ENCODE measurements at places on chromosomes 11 and 22. TPM values are rescaled to one million over a fixed set of nuclear protein-coding genes. Genes with fewer than 3 reads are reported as not detected.
A peak's percentile ranks its signal among the peaks of the same experiment; 100 is the strongest.

DNA sequence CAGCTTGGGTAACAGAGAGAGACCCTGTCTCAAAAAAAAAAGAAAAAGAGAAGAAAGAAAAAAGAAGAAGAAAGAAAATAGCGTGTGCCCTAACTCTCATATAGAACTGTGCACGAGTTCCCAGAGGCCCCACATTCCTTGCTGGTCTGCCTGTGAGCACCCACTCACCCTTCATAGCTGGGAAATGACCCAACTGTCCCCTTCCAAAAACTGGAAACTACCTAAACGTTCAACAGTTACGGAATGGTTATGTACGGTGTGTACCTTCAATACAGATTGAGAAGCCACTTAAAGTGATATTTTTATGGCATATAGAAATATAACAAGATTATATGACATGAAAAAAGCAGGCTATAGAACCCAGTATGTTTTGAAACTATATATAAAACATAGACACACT is 82.0 kb downstream of the PARVA start:
- DNase-seq: no peak

GRCh38 chr11:65485920-65486219 is 13.0 kb upstream of the MALAT1 start:
- DNase-seq: peak; percentile 18

DNA sequence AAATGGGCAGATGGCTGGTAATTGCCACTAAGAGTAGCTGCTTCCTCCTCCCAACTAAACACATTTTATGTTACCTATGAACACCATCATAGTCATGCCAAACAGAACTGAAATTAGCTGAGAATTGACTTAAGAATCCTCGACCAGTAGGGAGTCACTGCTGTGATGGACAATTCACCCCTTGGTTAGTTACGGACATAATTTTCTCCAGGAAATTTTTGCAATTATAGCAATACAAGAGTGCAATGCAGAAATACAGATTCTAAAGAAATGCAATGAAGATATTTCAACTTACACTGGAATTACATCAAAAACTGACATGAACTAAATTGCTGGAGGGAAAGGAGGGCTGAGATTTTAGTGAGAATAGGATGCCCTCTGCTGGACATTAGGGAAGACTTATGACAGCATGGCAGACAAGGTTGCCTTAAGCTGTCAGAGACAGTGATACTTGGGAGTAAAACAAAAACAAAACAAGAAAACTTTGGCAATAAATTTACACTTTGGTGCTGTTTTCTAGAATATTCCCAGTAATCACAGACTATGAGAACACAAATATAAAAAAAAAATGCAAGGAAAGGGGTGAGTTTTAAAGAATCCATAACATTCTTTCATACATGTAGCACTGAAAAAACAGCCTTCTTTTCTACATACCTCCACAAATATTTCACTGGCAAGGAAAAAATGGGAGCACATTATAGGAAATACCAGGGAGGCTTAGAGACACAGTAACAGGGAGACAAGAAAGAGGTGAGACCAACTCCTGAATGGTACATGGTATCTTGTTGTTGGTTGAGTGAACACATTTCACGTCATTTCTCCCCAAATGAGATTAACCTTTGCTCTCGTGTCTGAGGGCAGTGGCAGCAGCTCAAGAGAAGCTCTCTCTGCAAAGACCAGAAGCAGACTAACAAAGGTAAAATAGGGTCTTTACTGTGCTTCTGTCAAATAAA is 11.2 kb upstream of the PPP2R1B start:
- no peak for DNase-seq

DNA sequence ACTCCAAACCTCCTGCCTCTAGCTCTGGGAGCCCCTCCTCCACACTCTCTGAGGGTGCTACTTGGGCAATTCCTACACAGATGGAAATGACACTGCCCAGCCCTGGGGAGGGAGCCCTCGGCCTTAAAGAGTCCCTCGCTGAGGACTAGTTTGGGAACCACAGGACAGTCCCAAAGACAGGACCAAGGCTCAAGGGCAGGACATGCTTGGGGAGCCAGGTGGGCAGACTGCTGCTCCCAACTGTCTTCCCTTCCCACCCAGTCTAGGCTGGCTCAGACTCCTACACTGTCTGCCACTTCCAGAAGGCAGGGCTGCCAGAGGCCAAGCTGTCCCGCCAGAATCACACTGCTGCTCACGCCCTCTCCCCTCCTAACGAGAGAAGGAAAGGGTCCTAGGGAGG is 9.8 kb downstream of the ARRB1 start:
- no peak for DNase-seq

DNA sequence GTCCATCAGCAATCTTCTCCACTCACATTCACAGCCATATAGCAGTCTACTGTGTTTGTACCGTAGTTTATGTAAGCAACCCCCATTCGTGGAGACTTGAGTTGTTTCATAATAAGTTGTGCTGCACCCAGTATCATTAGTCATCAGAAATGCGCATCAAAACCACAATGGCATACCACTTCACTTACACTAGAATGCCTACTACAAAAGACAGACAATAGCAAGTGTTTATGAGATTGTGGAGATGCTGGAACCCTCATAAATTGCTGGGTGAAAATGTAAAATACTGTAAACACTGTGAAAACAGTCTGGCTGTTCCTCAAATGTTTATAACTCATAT is 133.3 kb downstream of the ATXN10 start:
- DNase-seq: no peak

DNA sequence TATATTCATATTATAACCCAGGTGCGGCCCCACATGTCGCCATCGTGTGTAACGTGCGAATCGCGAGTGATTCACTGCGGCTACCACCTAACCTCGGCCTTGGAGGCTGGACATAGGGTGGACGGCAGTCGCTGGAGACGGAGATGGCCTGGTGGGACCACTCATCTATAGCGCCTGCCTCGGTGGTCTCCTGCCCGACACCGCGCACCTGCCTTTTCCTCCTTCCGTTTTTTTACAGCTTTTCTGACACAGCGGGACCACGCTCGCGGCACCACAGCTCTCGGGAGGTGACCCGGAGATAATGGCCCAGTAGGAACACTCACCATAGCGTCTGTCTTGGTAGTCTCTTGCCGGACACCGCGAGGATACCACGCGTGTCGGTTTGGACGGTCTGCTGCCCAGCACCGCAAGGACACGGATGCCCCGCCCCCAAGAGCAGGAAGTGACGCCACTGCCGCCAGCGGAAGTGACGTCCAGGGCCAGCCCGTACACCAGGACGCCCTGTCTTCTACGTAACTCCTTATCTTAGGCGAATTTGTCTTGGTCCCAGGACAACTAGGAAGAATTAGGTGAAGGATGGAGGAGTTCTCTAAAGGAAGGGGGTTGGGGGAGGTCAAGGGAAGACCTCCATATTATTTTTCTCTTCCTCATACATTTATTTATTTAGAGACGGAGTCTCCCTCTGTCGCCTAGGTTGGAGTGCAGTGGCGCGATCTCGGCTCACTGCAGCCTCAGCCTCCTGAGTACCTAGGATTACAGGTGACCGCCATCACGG is 6.4 kb downstream of the SNU13 start:
- DNase-seq: peak; percentile 95

DNA sequence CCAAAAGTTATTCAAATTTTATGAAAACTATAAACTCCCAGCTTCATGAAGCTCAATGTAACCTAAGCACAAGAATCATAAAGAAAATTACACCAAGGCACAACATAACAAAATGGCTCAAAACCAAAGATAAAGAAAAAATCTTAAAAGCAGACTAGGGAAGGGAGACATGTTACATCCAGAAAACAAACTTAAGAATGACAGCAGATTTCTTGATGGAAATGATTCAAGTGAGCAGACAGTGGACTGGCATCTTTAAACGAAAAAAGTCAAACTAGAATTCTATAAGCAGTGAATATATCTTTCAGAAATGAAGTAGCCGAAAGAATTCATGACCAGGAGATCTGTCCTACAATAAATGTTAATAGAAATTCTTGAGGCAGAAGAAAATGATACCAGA is 75.6 kb downstream of the SHANK2 start:
- DNase-seq: no peak

GRCh38 chr11:66227700-66228099 is 40.7 kb upstream of the RAB1B start:
- no peak for DNase-seq

DNA sequence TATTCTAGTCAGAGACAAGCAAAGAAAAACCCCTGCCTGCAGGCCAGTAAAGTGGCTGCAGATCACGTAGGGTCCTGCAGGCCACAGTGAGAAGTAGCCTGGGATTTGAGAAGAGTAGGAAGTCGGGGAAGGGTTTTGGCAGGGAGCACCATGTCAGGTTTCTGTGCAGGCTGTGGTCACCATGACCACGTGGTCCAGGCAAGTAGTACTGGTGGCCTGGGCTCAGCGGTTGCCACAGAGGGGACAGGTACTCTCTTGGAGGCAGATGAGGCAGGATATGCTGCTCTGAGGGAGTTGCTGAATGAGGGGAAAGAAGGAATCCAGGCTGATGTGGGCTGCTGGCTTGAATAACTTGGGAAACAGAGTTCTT is 46.5 kb downstream of the PISD start:
- DNase-seq: no peak

DNA sequence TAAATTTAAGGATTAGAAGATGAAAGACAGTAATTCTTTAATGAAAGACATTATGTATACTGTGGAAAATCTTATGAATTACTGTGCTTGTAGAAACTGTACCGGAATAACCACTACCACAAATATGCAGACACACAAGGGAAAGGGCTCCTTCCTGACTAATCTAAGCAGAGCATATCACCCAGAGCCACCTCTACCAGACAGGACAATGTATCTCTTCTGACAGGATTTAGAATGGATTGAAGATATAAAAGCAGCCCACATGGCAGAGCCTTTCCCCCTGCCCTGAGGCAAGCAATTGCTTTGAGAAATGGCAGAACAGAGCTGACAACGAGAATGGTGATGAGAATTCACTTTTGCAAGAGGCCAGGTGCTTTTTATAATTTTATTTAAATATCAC is 144.1 kb downstream of the NOX4 start:
- no peak for DNase-seq

TRPM5 gene
- not detected for total RNA-seq

DNA sequence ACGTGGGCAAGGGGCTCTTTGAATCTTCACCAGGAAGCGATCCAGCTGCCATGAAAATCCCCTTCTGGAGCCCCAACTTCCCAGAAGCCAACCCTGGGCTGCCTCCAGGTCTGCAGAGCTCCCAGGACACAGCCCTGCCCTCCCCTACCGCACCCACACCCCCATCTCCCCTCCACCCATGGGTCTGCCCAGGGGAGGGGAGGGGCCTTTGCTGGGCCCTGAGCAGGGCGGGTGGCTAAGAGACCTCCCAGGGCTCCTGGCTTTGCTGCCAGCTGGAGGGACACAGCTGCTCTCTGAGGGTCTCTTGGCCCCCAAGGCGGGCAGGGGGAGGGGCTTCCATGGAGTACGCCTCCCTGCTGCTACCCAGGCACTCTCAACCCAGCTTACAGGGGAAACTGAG is 64.1 kb downstream of the WNT7B start:
- DNase-seq: no peak

DNA sequence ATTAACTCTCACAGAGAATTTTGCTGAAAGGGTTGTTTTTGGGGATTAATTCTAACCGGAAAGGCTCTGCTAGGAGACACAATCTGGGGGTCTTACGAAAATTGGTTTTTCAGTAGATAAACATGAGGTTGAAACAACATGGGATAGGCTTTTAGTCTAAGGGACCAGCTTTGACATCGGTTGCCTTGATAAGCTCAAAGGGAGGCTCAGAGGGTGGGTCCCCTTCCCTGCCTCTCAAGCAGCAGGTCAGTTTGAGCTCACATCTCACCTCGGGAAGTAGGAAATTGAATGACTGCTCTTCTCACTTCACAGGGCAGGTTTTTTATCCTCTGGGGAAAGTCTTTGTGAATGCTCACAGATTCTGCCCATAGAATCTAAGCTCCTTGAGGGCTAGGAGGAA is 70.2 kb upstream of the KIRREL3 start:
- no peak for DNase-seq

DNA sequence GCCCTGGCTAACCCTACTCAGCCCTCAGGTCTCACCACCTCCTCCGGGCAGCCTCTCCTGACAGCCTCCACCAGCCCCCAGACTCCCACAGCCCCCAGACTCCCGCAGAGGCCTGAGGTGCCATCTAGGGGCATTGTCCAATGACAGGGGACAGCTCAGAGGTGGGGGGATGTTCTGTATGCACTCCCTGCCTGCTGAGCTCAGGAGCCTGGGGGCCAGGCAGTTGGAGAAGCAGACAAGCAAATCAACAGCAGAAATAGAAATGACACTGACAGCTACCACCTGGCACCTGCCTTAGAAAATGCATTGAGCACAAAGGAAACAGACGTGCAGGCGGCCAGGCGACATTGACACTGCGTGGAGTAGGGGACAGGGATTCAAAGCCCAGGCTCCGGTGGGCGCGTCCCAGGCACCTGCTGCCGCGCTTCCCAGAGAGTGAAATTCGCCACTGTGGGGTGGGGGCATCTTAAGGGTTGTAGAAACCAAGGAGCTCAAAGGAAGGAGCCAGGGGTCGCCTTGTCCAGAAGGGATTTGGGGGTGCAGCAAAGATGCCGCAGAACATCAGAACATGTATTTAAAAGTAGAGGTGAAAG is 22.5 kb upstream of the WNT7B start:
- DNase-seq: peak; percentile 60

DNA sequence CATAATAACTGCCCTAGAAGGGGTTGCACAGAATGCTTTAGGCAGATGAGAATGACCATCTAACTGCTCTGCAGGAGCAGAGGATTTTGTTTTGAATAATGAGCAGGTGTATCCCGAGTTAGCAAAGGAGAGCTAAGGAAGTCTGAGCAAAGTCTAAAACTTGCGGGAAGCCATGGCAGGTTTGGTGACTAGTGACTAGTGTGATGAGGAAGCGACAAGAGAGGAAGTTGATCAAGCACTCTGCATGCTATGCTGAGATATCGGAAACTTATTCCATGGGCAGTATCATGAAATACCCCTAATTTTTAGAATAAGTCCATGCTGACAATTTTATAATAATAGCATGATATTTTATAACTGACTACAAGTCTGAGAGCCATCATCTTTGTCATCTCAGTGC is 12.9 kb downstream of the OLFML1 start:
- no peak for DNase-seq

DNA sequence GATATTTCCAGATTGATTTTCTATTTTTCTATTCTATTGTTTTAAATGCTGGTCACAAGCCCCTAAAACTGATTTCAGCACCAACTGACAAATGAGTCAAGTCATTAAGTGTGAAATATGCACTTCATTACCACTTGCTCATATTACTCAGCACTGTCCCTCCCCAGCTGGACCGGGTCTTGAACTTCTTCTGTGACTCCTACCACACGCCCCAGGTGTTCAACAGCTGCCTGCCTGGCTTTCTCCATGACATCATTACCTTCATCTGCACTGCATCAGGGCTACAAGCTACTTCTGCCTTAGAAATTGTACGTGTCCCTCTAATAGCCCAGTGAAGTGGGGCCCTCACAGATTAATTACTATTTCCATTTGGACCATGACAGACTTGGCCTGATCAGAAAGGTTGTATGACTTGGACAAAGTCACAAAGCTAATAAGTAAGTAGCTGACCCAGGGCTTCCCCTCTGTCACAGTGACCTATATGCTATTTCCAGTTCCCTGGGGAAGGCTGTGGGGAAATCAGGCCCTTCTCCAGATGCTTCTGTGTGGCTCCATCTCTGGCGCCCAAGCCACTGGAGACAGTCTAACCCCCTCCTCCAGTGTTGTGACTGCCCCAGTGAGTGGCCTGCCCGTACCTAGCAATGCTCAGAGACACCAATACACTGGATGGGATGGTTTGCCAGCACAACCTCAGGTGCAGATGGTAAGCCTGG is 18.1 kb downstream of the TBC1D10A start:
- no peak for DNase-seq

- DNase-seq: no peak
These were observed 24.8 kb downstream of the CTNND1 start for GRCh38 chr11:57786436-57786835.

Measured in posterior vena cava (tissue), 2 donors.